HCEC 1CT (cell line): ENCODE measurements at places on chromosomes 6 and 20.

GRCh38 chr6:78502386-78502887 lies 364.9 kb upstream of the IRAK1BP1 start:
- no peak for DNase-seq

DNA sequence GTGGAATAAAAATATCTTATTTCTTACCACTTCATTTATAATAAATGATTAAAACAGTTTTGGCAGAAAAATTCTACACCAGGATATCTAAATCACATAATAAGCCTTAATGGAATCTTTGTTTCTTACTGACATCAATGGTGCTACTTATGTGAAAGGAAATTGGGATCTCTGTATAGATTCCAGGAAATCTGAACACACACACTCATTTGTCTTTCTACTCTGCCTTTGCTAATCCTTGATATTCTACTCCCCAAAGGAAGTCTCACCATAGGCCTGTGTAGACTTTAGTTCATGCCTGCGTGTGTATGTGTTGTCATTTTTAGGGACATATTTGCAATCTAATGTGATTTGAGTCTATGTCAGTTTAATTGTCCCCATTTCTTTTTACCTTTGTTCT lies 7.9 kb downstream of the ADGRB3 start:
- no peak for DNase-seq

DNA sequence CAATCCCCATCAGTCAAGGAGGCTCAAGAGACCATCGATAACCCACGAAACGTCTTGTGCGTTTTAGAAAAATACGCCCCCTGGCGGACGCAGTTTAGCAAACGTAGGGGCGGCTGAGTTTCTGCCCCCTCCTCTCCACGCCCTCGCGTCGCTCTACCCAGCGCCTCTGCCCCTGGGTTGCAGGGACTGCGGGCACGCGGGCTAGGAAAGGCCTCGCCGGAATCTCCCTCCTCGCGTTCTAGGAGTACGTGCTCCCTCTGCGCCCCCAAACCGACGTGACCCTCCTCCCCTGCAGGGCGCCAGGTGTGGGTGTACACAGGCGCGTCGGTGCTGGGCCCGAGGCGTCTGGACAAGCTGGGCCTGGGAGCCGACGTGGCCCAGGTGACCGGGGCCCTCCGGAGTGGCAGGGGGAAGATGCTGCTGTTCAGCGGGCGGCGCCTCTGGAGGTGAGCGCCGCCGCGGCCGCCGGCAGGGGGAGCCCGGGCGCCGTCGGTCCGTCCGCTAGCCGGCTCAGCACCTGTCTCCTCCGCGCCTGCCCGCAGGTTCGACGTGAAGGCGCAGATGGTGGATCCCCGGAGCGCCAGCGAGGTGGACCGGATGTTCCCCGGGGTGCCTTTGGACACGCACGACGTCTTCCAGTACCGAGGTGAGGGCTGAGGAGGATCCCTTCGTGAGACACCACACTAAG lies 5.3 kb downstream of the MMP9 start:
- DNase-seq = peak; percentile 25

GRCh38 chr6:149400050-149400449 lies at the start of gene SUMO4:
Gene SUMO4 (plus strand): TSS chr6:149400262. CDS start chr6:149400392, 130 bp downstream.
- DNase-seq = no peak

GRCh38 chr6:107750176-107750797 lies 73.8 kb downstream of the SCML4 start:
- no peak for DNase-seq

DNA sequence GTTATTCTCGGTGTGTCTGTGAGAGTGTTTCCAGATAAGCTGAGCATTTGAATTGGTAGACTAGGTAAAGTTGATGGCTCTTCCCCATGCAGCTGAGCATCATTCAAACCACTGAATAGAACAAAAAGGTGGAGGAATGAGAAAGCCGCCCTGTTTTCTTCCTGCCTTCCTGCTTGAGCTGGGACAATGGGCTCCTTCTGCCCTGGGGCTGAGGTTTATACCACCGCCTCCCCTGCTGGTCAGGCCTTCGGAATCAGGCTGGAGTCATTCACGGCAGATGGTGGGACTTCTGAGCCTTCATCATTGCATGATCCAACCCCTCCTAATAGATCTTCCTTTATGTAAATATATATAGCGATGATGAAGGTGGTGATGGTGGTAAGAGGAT lies 124.9 kb downstream of the ANKRD60 start:
- no peak for DNase-seq

GRCh38 chr20:1214838-1215261 lies 11.0 kb upstream of the RAD21L1 start:
- no peak for DNase-seq

DNA sequence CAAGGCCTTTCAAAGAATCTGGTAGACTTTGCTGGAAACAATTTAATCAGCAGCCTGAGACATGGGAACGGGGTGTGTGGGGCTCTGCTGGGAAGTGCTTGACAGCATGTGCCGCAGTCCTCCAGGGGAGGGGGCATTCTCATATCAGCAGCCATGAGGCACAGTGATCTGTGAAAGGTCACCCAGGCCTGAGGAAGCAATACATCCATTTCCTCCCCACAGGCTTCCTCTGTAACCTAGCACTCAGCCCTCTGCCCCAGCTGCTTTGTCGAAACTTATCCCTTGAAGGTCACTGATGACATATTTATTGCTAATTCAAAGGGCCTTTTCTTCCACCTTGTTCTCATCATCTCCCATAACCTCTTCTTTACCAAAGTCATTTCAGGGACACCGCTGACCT lies 103.3 kb downstream of the TNFAIP3 start:
- no peak for DNase-seq

DNA sequence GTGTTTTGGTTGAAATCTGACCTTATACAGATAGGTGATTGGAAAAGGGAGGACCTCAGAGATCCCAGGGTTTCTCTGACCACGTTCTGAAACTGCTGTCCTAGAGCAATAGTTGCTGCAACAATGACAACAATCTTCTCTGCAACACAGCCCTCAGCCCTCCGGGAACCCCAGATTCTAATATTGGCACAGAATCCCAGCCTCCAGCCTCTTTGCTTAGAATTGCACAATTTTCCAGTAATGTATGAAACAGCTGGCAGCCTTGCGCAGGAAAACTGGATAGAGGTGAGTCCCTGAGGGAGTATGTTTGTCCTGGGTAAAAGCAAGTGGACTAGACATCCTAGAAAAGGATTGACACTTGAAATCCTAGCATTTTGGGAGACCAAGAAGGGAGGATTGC lies 30.4 kb upstream of the PNRC1 start:
- DNase-seq = peak; percentile 58

DNA sequence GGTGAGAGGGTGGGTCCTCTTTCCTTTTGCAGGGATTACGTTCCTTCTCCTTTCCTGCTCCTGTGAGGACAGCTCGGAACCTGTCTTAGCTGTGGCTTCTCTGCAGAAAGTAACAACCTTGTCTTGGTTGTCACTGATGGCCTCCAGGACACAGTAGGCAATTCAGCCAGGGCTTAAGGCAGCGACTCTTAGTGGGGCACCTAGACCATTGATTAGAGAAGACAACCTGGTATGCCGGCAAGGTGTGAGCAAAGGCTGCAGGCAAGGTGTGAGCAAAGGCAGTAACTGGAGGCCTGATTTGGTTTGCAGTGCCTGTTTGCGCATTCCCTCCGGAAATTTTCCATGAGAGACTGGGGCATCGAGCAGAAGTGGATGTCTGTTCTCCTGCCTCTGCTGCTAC lies 37.6 kb downstream of the DYNLT1 start:
- no peak for DNase-seq

- no peak for DNase-seq
Measured at GRCh38 chr6:54716877-54717276, 129.7 kb upstream of the FAM83B start.

DNA sequence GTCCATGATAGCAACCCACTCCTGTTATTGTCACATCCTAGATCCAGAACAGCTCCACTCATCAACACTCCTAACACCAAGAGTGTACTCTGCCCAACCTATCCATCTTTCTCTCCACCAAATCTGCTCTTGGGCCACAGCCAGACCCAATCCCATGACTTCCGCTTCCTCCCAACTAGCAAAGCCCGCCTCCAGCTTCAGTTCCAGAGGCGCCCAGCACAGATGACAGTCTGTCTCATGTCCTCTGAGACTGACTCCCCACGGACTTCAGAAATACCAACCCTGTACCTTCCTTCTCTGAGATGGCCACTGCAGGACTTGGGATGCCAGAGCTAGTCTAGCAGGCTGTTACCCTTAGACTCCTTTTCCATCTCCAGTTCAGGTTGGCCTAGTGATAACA lies 48.6 kb downstream of the DTNBP1 start:
- DNase-seq = no peak

DNA sequence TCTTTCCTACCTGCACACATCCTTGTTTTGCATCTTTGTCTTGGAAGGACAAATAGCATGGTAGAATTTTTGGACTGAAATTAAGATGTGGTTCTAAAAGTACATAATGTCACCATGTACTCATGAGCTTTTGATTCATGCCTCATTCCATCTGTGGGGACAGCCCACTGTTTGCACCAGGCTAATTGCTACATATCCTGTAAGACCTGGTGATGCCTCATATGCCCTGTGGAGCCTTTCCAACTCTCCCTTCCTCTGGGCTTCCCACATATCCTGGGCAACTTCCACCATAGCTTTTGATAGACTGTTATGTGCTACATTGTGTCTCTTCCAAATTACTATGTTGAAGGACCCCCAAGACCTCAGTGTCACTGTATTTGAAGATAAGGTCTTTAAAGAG lies 213.6 kb upstream of the PREP start:
- DNase-seq = peak; percentile 60

DNA sequence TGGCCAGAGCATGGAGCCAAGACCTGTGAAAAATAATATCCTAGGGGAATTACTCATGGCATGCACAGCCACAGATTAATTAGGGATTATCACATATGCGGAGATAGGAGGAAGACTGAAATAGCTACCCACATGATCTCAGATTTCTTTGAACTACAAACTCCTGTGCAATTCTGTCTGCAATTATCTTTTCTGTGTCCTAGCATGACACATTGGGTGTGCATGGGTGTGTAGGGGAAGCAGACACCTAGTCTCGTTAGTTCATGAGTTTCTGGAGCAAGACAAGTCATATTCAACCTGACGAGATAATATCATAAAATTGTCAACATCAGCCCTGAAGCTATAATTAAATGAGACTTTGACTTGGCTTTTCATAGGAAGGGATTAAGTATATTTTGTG lies 3.6 kb upstream of the SLC17A4 start:
- no peak for DNase-seq

- DNase-seq = peak; percentile 43
Measured at GRCh38 chr6:133551436-133551835, 310.3 kb downstream of the EYA4 start.

DNA sequence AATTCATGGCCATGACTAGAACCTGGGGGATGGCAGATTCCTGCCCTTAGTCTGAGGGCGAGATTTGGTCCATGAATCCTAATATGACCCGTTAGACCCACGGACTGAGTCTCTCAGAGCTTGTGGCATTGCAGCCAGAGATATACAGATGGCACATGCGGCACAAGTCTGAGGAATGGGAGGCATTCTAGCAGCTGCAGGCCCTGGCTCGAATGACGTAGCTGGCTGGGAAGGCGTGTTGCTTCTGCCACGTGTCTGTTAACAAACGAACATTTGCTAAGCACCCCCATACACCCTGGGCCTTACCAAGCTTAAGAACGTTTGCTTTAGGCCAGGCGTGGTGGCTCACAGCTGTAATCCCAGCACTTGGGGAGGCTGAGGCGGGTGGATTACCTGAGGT lies 68.0 kb downstream of the CD164 start:
- DNase-seq = no peak

- DNase-seq = no peak
Measured at GRCh38 chr6:148169706-148170105, 172.9 kb upstream of the SASH1 start.

- no peak for DNase-seq
Measured at GRCh38 chr6:6916598-6916997, 191.2 kb upstream of the RREB1 start.

DNA sequence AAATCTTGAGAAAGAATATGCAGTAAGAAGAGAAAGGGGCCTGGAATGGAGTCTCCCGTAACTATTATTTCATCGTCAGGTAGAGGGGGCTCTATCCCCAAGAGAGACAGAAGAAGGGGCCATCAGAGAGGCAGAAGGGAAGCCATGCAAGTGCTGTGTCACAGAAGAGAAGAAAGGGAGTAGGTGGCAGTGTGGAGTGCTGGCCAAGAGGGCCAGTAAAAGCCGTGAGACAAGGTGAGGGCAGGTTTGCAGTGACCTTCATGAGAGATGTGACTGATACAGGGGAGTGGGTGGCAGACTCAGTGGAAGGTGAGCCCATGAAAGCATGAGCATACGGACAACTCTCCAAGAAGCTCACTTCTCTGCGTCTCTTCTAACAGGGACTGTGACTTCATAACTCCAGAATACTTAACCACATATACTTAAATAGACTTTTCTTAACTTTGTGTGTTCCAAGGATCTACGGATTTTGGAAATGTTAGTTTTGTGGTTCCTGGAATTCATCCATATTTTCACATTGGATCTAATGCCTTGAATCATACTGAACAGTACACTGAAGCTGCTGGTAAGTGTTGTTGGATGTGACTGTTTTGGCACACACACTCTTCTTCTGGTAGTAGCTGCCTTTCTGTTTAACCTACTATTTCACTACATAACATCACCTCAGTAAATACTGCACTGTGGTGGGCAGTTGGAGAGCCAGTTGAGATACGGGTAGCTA lies 15.6 kb downstream of the PM20D2 start:
- DNase-seq = no peak

- no peak for DNase-seq
Measured at GRCh38 chr6:28383235-28384142, 16.1 kb downstream of the ZSCAN12 start.

- peak; percentile 91 for DNase-seq
Measured at GRCh38 chr6:25138233-25138933, 140.8 kb upstream of the CARMIL1 start.

DNA sequence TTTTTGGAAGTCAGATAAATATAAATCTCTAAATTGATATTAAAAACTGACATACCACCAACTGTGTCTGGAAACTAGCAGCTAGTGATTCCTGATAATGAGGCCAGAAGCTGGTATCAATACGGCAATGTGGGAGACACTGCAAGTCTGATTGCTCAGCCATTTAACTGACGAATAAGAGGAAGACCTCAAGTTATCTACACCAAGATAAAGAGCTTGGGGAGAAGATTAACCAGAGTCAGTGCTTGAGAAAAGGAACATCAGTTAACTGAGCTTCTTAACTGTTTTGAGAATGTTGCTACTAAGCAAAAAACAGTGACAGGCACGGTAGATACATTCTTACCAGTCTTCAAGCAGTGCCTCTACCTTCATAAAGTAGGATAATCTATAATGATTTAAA lies 140.4 kb upstream of the TENT5A start:
- no peak for DNase-seq

DNA sequence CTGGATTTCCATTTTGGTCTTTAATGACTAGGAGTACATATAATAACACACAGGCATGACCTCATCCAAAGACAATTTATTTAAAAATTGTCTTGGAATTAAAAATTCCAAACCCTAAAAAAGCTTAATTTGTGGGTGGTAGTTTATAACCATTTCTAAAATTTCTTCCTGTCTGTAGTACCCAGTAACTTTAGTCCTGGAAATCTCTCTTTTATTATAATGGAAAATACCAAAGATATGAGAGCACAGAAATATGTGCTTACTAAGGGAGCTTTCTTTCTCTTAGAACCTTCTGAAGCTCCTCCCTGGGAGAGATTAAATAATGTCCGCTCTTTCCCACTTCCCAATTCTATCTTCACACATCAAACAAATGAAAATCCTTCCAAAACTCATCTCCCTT lies 70.5 kb upstream of the PRL start:
- no peak for DNase-seq

- no peak for DNase-seq
Measured at GRCh38 chr20:39799366-39799965, 837.3 kb downstream of the DHX35 start.

GRCh38 chr20:13142143-13142542 lies 78.9 kb upstream of the ISM1 start:
- peak; percentile 27 for DNase-seq
